CD4-positive, alpha-beta T cell treated with Interleukin-17A for 4 hours (primary cell): ENCODE measurements at places on chromosomes 12 and 14.

DNA sequence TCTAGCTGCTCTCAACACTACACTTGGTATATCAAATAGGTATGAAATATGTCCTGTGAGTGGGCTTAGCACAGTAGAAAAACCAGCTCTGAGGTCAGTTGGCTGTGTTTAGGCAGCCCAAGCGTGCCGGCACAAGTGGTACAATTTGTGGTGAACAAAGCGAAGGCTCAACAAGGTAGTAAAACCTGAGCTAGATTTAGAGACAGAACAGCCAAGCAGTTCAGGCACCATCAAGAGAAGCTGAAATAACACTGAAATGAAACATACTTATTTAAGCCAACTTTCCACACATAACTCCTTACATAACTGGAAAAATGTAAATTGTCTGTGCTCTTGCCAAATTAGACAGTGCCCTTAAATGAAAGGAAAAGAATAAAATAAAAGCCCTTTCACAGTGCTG lies 596.8 kb upstream of the FBXO33 start:
- DNase-seq = no peak

- no peak for DNase-seq
Measured at GRCh38 chr12:94025756-94026155, 122.6 kb upstream of the PLXNC1 start.

- no peak for DNase-seq
Measured at GRCh38 chr14:99790978-99791376, 2.2 kb upstream of the EML1 start.

DNA sequence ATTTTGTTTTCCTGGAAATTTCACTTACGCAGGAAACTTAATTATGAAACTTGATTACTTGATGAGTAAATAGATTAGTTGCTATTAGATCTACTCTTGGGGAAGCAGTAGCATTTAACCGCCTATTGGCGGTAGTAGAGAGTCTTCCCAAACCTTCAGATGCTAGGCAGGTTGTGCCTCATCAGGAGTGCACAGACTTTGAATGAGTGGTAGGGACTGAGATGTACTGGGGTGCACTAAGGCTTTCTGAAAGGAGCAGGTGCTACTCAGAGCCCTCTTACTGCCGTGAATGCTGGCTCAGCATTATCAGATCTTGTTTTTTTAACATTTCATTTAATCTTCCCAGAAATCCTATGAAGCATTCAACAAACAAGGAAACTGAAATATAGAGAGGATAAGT lies 7.7 kb downstream of the GATC start:
- peak; percentile 24 for DNase-seq

GRCh38 chr12:62123721-62124203 lies 136.4 kb upstream of the USP15 start:
- DNase-seq = peak; percentile 36

- no peak for DNase-seq
Measured at GRCh38 chr14:22601996-22602395, 3.9 kb downstream of the ABHD4 start.

GRCh38 chr14:89307409-89307808 lies 109.6 kb downstream of the FOXN3 start:
- DNase-seq = no peak

DNA sequence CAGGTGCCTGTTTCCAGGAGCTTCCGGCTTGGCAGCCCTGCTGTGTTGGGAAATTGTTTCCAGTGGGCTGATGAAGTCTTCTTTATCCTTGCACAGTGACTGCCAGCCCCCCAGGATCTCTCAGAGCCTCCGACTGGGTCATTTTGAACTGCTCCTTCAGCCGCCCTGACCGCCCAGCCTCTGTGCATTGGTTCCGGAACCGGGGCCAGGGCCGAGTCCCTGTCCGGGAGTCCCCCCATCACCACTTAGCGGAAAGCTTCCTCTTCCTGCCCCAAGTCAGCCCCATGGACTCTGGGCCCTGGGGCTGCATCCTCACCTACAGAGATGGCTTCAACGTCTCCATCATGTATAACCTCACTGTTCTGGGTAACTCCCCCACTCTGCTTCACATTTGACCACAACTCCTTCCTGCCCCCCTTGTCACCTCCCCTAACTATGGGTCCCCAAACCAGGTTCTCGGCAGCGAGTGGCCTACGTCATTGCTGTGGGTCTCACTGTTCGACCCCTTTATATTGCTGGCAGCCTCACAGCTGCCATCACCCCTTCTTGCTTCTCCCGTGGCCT lies 2.3 kb downstream of the LAG3 start:
- DNase-seq = no peak

GRCh38 chr12:19970821-19971220 lies 397.5 kb upstream of the PDE3A start:
- DNase-seq = no peak

DNA sequence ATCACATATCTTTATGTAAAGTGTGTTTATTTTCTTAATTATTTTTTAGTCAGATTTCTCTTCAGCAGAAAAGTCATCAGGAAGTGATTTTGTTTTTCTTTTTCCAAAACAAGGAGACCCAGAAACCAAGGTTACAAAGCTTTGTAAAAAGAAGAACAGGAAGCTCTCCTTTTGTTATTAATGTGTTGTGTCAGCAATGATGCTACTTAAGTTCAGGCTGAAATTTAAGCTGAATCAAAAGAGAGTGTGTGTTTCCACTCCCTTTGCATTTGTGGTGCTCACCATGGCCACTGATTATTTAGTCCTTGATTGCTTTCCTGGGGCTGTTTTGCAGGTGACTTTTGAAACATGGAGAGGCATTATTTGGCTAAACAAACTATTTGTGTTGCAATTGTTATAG lies 155.3 kb upstream of the ATP2B1 start:
- peak; percentile 21 for DNase-seq

- DNase-seq = no peak
Measured at GRCh38 chr12:123250471-123251383, 17.5 kb downstream of the MTRFR start.

- no peak for DNase-seq
Measured at GRCh38 chr12:43692064-43692463, 66.5 kb downstream of the PUS7L start.

- peak; percentile 35 for DNase-seq
Measured at GRCh38 chr12:121581686-121582429, 1.0 kb upstream of the KDM2B start.

- DNase-seq = no peak
Measured at GRCh38 chr12:83257726-83258125, 571.0 kb downstream of the TMTC2 start.
